Activated CD4-positive, alpha-beta T cell treated with anti-CD3 and anti-CD28 coated beads for 36 hours (primary cell): ENCODE measurements at places on chromosomes 1 and 21.

DNA sequence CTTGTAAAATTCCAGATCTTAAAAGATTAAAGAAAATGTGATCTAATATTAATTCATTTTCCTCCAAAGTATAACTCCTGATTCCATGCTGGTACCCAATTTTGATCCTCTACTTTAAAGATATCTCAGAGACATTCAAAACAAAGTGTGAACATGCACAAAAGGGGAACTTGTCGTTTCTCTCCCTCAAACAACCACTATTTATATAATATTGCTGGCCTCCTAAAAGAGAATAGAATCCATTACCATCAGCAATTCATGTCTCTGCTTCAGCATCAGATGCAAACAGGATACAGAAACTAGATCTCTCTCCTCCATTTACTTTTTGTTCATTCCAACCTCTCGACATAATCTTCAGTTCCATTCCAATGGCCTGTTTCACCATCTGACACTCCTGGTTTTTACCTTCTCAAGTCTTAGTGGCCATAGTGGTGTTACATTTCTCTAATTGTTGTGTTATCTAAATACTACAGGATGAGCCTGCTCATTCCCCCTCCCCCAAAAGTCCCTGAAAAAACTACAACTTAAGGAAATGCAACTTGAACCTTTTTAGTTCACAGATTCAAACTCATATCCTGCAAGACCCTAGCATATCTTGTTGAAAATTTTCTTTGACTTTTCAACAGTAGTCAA, 4.1 kb downstream of the NRIP1 start:
- DNase-seq: no peak

DNA sequence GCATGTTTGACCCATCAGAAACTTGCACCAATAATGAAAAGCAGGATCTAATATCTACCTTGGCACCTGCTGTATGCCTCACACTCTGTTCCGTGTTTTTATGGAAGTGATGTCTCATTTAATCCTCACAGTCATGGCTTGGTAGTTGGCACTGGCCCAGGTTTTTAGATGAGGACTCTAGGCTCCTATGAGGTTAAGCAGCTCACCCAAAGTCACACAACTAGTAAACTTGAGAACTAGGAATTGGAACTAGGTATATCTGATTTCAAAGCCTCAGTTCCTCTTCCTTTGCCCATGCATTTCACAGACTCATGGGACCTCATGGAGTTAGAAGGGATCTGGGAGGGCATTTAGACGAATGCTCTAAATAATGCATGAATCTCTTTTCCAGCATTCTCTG, 21.3 kb upstream of the TARBP1 start:
- DNase-seq: peak; percentile 74

GRCh38 chr1:151790940-151791651, 796 bp upstream of the TDRKH start:
- DNase-seq: peak; percentile 36

DNA sequence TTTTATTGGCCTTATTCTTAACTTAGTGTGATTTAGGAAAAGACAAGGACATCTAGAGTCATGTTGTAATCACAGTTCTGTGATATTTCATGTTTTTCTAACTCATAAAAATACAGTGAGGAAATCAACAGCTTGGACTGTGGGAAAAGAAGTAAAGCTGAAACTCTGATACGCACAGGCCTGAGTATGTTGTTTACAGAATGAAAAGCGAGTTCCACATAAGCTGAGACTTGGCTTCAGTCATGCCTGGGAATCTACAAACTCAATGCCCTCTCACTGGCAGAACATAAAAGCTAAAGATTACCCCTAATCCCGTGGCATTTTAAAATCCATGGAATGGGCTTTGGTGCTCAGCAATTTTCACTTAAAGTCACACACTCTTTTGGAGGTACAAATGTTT, 23.6 kb upstream of the ATP5PO start:
- no peak for DNase-seq

DNA sequence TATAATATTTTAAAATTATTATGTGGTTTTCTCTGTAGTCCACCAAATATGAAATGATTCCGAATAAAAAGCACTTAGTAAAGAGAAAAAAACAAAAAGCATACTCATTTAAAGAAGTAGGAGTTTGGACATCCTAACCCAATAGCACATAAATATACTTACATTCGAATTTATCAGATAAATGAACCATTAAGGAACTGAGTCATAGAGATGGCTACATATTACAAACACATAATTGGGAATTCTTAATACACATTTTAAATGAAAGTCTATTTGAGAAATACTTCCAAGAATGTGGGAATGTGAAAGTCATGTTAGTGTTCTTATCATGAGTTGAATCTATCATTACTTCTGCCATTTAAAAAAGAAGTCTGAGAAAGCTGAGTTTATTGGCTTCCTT, 75.0 kb downstream of the USP24 start:
- no peak for DNase-seq
